Progenitor cell of endocrine pancreas (in vitro differentiated cells): ENCODE measurements at places on chromosomes 12 and 14.
A peak's percentile ranks its signal among the peaks of the same experiment; 100 is the strongest.

GRCh38 chr12:52884526-52885293, 20.2 kb downstream of the KRT8 start:
- peak; percentile 85 for DNase-seq
- H3K4me3 ChIP-seq: peak overlapping the region; percentile 53
- H3K27me3 ChIP-seq: peaks cover 3% of the 10 kb centered on the region
- H3K36me3 ChIP-seq: no peaks in the 10 kb centered on the region
- H3K27ac ChIP-seq: peak overlapping the region; percentile 99

DNA sequence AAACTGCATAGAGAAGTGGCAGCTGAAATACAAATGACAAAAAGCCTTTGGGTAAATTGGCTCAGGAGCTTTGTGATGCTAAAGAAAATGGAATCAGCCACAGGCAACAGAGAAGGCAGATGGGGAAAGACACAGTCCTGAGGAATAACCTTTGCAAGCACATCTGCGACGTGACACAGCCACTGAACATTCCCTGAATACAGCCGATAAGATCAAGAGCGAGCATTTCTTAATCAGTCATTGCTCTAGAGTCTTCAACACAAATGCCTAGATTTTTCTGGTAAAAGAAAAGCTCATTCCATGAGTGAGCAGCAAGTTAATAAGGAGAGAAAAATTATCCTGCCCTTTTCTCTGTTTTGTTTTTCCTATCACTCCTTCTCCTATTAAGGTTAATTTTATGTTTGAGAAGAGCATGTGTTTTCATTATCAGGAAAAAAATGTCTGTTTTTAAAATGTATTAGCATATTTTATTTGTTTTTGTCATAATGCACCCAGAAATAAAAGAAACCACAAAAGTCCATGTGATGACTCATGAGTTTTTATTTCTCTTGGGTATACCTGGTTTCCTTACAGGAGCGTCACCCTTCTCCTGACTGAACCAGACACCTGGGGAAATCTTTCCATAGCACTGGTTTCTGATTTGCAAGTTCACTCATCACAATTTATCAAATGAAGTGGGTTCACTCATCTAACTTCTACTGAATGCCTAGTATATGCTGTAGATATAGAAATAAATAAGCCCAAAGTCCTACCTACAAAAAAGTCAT, 45.4 kb upstream of the PCED1B start:
- H3K4me1 ChIP-seq: peaks cover 24% of the 10 kb centered on the region
- no peak overlapping the region for H3K27ac ChIP-seq
- DNase-seq: no peak
- H3K4me3 ChIP-seq: no peak overlapping the region

GRCh38 chr12:31353750-31354708, 28.1 kb upstream of the SINHCAF start:
- no peak for DNase-seq
- H3K27ac ChIP-seq: peak overlapping the region; percentile 77
- peaks cover 21% of the 10 kb centered on the region for H3K4me1 ChIP-seq
- no peak overlapping the region for H3K4me3 ChIP-seq
- H3K36me3 ChIP-seq: no peaks in the 10 kb centered on the region
- no peaks in the 10 kb centered on the region for H3K27me3 ChIP-seq

- peaks cover 6% of the 10 kb centered on the region for H3K27me3 ChIP-seq
- H3K4me1 ChIP-seq: no peaks in the 10 kb centered on the region
- DNase-seq: no peak
- H3K27ac ChIP-seq: no peak overlapping the region
- no peaks in the 10 kb centered on the region for H3K36me3 ChIP-seq
- no peak overlapping the region for H3K4me3 ChIP-seq
Observed at GRCh38 chr14:57171903-57172302, 96.8 kb downstream of the EXOC5 start.

DNA sequence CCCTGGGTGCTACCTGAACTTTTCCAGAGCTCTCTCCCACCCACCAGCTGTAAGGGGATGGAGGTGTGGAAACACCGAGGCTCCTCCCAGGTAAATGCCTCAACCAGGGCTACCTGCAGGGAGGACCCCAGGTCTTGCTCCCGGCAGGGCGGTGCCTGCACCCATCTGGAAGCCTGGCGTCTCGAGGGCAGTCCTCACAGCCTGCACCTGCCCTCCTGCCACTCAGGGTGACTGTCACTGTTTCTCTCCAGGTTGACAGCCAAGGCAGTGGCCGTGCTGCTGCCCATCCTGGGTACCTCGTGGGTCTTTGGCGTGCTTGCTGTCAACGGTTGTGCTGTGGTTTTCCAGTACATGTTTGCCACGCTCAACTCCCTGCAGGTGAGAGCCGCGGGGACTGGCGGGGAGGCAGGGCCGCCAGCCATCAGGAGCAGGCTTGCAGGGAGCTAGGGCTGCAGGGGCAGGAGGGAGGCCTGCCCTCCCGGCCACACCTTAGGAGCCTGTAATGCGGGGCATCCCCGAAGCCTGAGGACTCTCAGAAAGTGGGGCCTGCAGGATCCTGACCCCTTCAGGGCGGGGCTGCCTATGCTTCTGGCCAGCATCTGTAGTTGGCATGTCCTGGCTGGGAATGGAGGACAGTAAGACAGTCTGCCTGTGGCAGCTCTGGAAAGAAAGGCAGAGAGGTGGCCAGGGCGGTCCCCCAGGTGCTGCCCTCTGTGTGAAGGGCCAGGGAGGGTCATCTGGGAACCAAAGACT, 182.3 kb downstream of the ADGRD1 start:
- DNase-seq: no peak
- H3K27ac ChIP-seq: no peak overlapping the region
- H3K27me3 ChIP-seq: peaks cover 27% of the 10 kb centered on the region
- no peaks in the 10 kb centered on the region for H3K36me3 ChIP-seq
- H3K4me3 ChIP-seq: no peak overlapping the region

DNA sequence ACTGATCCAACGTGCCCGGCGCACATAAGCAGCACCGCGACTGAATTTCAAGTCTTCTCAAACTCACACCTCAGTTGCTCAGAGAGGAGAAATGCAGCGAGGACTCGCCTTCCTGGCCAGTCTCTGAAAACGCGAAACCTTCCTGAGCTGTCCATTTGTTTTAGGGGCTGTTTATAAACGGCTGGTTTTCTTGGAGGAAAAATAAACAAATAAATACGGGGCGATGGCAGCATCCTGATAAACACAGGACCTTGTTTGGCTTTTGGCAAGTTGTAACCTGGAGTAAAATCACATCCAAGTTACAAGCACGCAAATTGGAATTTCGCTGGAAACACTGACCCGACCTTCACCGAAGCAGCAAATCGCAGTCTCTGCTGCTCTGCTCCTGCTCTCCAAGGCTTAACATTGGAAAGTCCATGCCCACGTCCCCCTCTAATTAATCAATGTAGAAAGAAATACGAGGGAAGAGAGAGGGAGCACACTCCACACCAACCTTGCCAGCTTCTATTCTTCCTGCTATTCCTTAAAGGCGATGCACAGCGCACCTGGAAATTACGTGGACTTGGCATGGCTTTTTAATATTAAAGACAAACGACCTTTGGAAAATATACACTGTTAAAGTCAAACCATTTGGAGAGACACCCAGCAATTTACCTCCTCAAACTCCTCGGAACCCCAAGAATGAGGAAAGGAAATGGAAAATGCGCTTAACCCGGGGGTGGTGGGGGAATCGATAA, 248.8 kb downstream of the APAF1 start:
- no peaks in the 10 kb centered on the region for H3K36me3 ChIP-seq
- peaks cover 58% of the 10 kb centered on the region for H3K27me3 ChIP-seq
- H3K4me1 ChIP-seq: peaks cover 10% of the 10 kb centered on the region
- no peak for DNase-seq
